HAP-1 (cell line): ENCODE measurements at places on chromosomes 3 and 15.

- DNase-seq = no peak
These were observed 40.6 kb downstream of the ADIPOQ start for GRCh38 chr3:186882881-186883685.

GRCh38 chr15:25771338-25771706 lies 91.8 kb downstream of the ATP10A start:
- peak; percentile 36 for DNase-seq

GRCh38 chr15:81336568-81336967 lies 12.6 kb upstream of the STARD5 start:
- DNase-seq = no peak

DNA sequence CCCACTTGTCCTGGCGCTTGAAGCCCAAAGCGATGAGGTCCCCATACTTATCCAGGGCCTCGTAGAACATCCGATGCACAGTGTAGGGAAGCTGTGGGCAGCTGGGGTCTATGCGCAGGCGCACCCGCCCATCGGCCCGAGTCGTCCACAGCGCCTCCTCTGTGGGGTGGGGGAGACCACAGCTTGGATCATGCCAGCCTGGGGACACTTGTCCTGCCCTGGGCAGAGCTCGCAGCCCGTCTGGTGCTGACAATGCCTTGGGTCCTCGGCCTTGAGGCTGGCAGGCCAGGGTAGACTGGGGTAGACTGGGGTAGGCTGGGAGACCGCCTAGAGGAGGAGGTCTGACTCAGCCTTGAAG lies 39.8 kb downstream of the ACSBG1 start:
- no peak for DNase-seq

- no peak for DNase-seq
These were observed 62.4 kb upstream of the SLC24A5 start for GRCh38 chr15:48058371-48058770.

GRCh38 chr15:38324939-38325647 lies 72.5 kb downstream of the SPRED1 start:
- DNase-seq = no peak

DNA sequence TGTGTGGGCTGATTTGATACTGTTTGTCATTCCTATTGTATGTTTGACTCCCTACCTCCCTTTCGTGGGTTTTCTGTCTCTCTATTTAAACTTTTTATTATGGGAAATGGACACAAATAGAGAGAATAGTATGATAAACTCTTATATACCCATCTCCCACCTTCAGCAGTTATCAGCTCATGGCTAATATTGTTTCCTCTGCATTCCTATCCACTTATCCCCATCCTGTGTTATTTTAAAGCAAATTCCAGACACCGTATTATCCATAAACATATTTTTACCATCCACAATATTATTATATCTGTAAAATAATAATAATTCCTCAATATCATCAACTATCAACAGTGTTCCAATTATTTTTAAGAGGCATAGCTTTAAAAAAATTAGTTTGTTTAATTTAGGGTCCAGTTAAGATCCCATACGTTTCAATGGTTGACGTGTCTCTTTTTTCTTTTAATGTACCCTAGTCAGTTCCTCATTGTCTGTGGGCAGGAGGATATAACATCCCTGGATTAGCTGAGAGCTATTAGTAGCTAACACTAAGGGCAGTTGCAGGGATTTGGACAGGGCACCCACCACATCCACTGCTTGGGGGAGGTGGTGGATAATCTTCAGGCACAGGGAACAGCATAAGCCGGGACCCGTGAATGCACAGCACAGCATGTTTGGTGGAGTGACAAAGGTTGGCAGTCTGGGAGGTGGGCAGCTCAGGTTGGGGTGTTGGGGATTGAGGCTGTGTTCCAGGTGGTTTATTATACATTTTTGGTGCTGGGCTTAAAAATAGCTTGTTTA lies 23.5 kb downstream of the PLCL2 start:
- no peak for DNase-seq

GRCh38 chr15:75702436-75702835 lies 10.2 kb downstream of the CSPG4 start:
- no peak for DNase-seq

GRCh38 chr3:41690766-41691563 lies 270.9 kb downstream of the ULK4 start:
- DNase-seq = no peak

DNA sequence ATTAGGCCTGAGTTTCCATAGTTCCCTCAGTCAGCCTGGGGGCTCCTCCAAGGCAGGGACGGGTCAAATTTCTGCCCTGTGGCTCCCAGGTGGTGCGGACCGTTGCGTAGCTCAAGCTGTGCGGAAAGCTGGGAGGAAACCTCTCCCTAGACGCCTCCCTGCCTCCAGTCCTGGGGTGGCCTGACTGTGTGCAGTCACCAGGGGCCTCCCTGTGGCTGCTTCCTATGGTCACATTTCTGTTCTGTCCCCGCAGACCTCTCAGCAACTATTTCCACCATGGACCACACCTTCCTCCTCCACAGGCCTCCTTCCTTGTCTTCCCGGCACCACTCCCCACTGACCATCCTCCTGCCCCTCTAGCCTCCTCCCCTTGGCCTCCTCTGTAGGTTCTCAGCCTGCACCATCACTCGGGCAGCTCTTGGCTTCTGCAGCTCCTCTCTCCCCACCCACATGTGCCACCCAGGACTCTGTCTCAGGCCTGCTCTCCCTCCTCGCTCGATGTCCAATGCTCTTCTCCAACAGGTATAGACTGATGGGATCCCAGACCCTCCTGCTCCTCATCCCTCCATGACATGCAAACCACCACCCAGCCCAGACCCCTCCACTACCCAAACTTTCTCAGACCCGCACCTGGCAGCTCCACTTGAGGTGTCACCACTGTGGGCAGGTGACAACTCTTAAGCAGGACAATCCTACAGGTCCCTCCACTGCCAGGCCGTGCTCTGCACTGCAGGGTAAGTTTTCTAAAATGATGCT lies 26.9 kb upstream of the SEC13 start:
- DNase-seq = no peak

- DNase-seq = no peak
These were observed 19.6 kb upstream of the TIPARP start for GRCh38 chr3:156654834-156655233.

GRCh38 chr3:120448756-120449155 lies 2.0 kb downstream of the FSTL1 start:
- no peak for DNase-seq

DNA sequence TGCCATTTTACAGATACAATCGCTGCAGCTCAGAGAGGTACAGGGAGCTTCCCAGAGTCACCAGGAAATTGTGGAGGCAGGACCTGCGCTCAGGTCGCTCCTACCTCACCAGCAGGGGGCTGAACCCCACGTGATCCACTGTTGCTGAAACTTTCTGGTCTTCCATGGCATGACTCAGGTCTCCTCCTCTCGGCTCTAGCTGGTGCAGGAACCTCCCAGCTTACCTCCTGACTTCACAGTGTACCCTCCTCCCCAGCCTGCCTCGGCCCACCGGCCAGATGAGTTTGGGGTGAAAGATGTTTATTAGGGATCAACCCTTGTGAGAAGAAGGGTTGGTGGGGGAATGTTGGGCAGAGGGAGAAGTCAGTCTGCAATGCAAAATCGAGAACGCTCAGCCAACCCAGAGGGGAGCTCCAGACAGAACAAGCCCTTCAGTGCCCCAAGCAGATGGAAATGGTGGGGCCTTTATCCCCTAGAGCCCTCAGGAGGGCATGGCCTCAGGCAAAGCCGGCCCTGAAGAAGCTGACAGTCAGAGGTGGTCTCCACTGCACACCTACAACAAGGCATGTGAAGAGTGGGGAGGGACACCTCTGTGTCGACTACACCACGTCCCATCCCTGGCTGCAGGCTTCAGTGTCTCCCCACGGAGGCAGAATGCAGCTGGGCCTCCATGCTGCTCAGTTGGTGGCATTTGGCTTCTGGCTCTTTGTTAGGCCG lies 118.6 kb upstream of the PRR20G start:
- DNase-seq = peak; percentile 16

DNA sequence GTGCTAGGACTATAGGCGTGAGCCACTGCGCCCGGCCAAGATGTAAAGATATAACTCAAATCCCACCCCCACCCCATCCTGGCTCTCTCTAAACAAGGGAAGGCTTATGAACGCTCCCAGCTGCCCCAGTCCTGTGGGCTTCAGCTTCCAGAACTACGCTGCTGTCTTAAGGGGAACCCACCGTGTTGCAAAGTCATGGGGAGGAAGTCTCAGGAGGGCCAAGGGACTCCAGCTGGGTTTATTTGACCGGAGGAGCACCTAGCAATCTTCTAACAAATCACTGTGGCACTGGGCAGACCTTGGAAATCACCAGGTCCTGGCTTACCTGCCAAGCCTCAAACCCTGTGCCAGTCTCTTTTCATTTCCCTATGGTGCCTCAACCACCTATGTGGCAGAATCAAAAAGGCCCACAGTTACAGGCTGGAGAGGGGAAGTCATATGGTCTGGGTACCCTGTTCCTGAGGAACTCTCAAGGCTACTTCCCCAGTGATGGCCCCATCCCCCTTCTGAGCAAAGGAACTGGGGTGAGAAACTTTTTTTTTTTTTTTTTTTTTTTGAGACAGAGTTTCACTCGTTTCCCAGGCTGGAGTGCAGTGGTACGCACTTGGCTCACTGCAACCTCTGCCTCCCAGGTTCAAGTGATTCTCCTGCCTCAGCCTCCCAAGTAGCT lies 83.4 kb downstream of the RBPMS2 start:
- DNase-seq = no peak

DNA sequence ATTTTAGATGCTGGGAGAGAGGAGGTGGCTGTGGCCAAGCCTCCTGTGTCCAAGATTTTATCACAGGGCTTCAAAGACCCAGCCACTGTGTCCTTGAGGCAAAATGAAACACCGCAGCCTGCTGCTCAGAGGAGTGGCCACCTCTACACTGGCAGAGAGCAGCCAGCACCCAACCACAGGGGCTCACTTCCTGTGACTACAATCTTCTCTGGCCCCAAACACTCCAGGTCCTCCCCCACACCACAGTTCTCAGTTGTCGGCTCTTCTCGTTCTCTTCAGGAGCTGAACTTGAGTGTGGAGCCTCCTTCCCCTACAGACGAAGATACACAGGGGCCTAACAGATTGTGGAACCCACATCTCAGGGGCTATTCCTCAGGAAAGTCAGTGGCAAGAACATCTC lies 45.6 kb downstream of the CDAN1 start:
- no peak for DNase-seq

GRCh38 chr3:24496529-24497482 lies 2.2 kb upstream of the THRB start:
- peak; percentile 90 for DNase-seq

DNA sequence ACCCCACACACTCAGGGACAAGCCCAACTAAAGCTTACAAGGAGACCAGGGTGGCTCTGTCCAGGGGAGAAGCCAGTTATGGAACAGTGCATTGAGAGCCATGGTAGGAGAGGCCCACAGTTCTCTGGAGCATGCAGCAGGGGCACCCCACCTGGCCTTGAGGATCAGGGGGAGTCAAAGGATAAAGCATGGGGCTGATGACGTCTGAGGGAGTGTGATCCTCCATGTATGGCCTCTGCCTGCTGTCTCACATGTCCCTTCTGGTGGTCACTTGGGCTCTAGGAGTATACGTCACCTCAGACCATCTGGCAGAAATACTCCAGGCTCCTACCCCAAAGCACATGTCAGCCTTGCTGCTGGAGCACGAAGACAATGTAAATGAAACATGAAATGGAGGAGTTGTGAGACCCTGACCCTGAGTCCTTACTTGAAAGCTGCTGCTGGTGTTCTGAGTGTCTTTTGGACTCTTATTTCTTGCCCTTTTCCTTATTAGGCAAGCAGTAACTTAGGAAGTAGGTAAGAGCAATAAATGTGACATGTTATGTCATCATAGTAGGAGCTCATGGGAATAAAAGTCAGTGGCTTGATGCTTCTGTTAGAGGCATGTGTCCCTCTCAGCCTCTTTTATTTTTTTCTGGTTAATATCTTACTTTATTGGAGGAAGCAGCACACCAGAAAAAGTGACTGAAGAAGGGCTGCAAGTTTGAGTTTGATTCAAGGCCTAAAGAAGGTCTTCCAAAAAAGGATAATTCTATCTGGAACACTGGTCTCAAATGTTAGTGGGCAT lies 15.5 kb downstream of the SRPRB start:
- DNase-seq = no peak

DNA sequence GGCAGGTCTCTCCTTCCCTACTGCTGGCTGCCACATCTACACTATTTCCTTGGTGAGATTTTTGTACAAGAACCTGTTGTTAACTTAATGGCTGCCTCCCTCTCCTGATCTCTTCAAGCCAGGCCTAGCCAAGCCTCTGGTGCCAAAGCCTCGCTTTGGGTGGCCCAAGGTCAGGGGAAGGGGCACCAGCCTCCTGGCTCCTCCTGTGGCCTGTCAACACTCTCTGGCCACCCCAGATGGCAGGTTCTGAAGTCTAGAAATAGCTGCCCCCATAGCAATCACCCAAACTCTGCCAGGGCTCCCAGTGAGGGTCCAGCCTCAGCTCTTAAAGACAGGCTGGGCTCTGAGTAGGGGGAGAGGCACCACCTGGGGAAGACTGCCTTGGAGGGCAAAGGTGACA lies 5.0 kb downstream of the IFRD2 start:
- no peak for DNase-seq

GRCh38 chr15:56984681-56985481 lies 66.4 kb downstream of the TCF12 start:
- no peak for DNase-seq

DNA sequence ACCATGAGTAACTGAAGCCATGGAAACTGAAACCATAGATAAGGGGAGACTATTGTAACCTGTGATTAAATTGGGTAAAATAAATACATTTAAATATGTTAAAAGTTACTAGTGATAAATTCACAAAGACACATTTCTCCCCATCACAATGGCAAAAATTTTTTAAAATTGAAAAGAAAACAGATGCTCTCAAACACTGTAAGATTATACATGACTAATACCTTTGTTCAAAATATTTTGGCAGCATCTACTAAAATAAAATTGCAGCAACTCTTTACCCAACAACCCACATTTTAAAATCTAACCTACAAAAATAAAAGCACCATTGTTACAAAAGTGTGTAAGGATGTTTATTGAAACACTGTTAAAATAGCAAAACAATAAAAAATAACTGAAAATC lies 93.3 kb downstream of the CLASP2 start:
- DNase-seq = no peak

GRCh38 chr15:59274126-59274970 lies 67.7 kb downstream of the LDHAL6B start:
- DNase-seq = no peak

- DNase-seq = no peak
These were observed 61.4 kb upstream of the POLG start for GRCh38 chr15:89395996-89396395.

GRCh38 chr15:97909291-97909891 lies 51.1 kb upstream of the ARRDC4 start:
- peak; percentile 36 for DNase-seq

DNA sequence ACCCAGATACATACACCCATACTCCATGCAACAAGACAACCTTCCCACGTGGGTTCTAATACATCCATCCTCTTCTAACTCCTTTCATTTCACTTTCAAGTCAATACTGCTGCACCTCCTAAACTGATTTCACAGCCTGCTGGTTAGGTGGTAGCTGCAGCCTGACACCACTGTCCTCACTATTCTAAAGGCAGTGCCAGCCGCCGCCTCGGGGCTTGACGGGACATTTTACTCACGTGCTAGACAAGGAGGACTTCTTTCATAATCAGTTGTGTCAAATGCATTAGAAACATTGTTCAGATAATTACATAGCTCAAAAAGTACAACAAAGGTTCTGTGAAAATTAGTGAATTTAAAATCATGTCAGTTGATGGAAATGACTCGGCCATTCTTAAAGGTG lies 6.3 kb downstream of the UROC1 start:
- DNase-seq = no peak
